ENCODE measurements at places on chromosomes 12 and 14. TPM values are rescaled to one million over a fixed set of nuclear protein-coding genes. Genes with fewer than 3 reads are reported as not detected.

PCNX4 gene
- 78.5 TPM for total RNA-seq

PUS7L gene
- total RNA-seq, result 23.4 TPM

CCDC196 gene
- total RNA-seq, result not detected

CMKLR1 gene
- not detected for total RNA-seq

COCH gene
- total RNA-seq, result 27.8 TPM

IFI27 gene
- total RNA-seq, result 2.5 TPM

ESPL1 gene
- total RNA-seq, result 12.3 TPM

TC2N gene
- total RNA-seq, result 13.0 TPM

KRT80 gene
- total RNA-seq, result 36.0 TPM

DNA sequence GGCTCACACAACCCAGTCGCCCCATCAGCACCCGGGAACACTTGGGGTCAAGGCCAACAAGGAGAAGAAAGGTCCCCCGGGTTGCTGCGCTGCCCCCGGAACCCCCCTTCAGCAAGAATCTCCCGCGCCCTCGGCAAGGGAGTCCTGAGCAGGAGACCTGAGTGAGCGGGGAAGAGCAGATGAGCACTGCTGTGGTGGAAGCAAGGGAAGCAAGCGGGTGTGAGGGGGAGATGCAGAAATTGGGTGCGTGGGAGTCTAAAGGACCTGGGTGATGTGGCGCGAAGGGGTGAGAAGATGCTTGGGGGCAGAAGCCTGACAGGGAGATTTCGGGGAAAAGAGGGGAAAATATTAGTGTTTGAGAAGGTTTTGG is 105.5 kb upstream of the PRB2 start:
- no peak for DNase-seq

DNA sequence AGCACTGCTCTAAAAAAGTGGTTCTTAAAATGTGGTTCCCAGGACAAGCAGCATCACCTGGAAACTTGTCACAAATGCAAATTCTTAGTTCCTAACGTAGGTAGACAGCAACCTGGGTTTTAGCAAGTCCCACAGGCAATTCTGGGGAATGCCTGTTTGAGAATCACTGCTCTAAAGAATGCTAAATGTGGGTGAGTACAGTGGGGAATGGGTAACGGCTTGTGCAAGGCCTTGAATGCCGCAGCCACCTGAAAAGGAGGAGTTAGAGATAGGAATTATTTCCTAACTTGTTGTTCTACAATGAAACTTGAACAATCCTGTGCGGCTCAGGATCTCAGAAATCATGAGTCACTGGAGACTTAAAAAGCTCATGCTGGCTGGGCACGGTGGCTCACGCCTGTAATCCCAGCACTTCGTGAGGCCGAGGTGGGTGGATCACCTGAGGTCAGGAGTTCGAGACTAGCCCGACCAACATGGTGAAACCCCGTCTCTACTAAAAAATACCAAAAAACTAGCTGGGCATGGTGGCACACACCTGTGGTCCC is 34.9 kb downstream of the GNS start:
- DNase-seq, result no peak

DNA sequence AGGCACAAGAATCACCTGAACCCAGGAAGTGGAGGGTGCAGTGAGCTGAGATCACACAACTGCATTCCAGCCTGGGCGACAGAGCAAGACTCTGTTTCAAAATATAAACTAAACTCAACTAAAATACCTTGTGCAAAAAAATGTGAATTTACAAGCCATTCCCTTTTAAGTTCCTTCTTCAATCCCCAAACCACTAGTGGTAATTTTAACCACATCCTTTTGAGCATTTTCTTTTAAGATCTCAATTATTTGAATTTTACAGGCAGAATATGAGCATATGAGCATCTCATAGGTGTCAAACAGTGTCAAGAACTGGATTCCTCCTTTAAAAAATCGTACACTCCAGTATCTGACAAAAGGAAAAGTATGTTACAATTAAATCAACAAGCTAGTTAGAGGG is 57.0 kb upstream of the NPFF start:
- no peak for DNase-seq

GRCh38 chr12:63961048-63961447 is 116.5 kb downstream of the SRGAP1 start:
- no peak for DNase-seq

- DNase-seq, result peak; percentile 42
Measured at GRCh38 chr12:120453977-120454376, 7.7 kb downstream of the GATC start.

DNA sequence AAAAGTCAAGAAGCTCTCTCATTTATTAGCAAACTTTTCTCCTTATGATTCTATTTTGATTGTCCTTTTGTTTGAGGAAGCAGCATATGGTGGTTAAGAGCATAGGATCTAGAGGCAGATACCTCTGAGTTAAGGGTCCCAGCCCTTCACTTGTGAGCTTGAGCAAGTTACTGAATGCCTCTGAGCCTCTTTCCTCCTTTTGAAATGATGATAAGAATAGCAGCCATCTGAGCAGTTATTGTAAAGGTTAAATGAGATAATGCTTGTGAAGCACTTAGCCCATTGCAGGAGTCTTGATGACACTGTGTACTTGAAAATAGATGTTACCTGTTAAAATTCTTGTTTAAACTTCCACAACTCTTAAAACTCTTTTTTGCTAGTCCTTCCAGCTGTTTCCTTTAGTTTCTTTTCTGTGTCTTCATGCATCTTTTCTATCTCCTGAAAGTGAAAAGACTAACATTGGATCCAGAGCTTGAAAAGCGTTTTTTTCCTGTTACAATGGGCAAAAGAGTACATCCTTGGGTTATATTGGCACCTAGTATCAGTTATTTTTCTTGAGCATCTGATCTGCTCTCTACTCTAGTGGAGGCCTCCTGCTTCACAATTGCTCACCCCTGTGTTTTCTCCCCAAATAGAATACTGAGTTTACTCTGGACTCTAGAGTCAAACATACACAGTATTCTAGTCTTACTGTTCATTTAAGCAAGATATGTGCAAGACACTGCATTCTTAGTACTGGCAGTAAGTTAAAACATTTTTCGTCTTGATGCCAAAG is 3.1 kb downstream of the HIF1A start:
- no peak for DNase-seq

GRCh38 chr14:35213869-35214387 is 78.3 kb upstream of the PSMA6 start:
- DNase-seq, result peak; percentile 23

GRCh38 chr12:14043776-14044175 is 62.4 kb upstream of the GRIN2B start:
- no peak for DNase-seq

DNA sequence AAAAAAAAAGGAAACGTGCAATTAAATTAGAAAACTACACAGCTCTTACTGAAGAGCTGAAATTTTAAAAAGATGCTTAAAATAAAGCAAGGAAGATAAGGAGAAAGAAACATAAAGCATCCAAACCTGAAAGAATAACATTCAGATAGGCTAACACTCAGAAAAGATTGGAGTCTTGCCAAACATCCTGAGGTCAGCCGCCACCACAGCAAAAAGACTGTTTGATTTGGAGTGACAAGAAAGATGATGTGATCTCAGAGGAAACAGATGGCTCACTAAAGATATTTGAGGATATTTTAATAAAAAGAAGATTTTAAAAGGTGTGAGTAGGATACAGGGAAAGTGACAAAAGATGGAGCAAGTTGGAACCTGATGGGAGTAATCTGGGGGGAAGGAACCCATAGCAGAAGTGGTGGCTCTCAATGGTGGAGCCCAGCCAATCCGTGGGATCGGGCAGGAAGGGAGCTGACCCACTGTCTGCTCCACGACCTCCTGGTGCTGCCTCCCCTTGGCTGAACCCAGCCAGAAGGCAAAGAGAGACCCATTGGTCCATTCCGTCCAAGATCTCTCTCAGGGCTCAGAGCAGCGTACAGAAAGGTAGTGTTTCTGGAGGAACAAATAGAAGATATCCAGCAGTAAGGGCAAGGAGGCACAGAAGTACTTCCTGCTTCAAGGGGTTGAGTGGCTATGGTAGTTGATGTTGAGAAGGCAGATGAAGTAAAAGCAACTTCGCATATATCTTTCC is 469.6 kb downstream of the RGS6 start:
- DNase-seq, result no peak

DNA sequence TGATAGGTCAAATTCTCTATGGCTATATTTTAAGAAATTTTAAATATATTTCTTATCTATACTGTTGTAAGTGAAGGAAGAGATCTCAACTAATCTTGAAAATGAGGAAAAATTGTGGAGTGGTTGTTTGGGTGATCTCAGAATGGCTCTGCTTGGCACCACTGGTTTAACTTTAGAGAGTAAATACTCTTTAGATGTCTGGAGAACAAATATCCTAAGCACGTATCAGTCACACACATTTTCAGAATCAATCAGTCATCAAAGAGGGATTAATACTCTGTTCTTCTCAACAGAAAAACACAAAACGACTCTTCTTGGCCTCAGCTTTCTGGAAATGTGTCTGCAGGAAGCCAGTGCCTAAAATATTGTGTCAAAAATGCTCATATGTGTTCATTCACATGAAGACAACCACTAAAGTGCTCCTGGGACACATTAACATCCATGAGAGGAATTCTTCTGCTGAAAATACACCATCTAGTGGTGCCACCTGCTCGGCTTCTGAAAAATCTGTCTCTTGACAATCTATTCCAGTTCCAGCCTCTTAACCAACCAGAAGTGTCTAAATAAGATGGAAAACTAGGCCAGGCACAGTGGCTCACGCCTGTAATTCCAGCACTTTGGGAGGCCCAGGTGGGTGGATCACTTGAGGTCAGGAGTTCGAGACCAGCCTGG is 81.1 kb upstream of the CCDC198 start:
- DNase-seq, result no peak

GRCh38 chr12:100455896-100456295 is 17.8 kb upstream of the NR1H4 start:
- no peak for DNase-seq

DNA sequence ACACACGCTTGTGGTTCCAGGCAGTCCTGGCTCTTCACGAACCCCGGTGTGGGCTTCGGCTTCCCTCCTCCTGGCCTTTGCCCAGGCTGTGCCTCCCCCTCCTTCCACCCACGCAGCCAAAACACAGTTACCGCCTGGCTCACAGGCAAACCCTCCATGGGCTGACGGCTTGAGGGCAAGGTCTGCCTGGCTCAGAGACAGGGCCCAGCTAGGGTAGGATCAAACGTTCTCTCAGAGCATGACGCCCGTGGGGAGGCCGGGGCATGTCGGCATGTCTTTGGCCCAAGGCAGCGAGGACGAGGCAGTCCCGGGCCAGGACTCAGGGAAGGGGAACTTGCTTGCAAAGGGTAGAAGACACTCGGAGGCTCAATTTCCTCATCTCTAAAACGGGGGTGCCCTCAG is 2.1 kb downstream of the SLC25A47 start:
- no peak for DNase-seq

DNA sequence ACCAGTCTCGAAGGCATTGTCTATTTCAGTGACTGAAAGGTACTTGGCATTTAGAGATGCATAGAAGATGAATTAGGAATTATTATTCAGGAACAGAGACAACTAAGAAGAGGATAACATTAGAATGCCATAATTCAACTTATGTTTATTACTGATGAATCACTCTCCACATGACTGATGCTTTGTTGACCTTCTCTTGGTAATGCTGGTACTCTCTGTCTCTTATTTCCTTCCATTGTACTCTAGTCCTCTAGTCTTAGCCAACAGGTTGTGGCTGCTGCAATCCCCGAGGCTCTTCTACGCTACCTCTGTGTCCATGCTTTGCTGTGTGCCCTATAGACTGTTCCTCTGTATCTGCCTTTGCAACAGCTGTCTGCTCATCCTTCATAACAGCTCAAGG is 652.9 kb downstream of the NRXN3 start:
- no peak for DNase-seq

GRCh38 chr12:30980955-30981662 is 54.6 kb downstream of the TSPAN11 start:
- DNase-seq, result no peak

GRCh38 chr14:24232645-24233537 is at the start of gene GMPR2:
TSS of gene GMPR2 (plus strand) at chr14:24232929. CDS start at chr14:24233254, 325 bp downstream.
- no peak for DNase-seq

- peak; percentile 38 for DNase-seq
Measured at GRCh38 chr12:44875954-44876543, at the start of gene NELL2. TSS of gene NELL2 (minus strand) at chr12:44876315. CDS start at chr12:44875869, 446 bp downstream.

GRCh38 chr12:87861791-87862190 is 167.4 kb downstream of the C12orf50 start:
- no peak for DNase-seq

DNA sequence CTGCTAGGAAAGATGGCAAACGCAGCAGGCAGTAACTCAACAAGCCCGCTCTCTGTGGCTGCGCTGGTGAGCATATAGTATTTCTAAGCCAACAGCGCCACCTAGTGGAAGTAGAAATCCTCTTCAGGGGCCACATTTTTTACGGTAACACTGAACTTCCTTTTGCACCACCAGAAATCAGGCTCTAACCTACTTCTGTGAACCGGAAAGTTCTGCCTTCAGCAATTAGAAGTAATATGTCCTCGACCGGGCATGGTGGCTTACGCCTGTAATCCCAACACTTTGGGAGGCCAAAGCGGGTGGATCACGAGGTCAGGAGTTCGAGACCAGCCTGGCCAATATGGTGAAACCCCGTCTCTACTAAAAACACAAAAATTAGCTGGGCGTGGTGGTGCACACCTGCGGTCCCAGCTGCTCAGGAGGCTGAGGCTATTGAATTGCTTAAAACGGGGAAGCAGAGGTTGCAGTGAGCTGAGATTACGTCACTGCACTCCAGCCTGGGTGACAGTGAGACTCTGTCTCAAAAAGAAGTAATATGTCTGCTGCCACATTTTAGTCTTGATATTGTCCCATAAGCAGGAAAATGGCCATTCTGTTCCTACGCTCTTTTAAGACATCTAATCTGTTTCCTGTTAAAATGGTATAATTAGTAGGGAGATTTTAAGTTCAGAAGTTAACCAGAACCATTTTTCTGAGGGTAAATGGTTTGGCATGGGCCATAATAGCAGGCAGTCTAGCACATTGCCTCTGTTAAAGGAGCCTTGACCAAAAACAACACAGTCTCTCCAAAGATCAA is 26.8 kb downstream of the APOBEC1 start:
- DNase-seq, result peak; percentile 72

DNA sequence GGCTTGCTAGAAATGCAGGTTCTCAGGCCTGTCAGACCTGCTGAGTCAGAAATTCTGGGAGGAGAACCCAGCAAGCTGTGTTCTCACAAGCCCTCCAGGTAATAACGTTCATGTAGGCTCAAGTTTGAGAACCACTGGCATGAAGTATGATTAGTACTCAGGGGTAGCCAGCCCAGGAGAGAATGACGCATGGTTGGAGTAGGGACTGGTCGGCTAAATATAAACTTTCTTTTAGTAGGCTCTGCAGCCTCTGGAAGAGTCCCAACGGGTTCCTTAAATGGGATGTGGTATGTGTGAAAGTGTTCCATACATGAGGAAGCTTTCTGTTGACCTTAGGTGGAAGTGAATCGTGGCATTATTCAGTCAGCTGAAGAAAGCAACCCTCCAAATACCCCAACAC is 209.3 kb downstream of the SLC41A2 start:
- DNase-seq, result no peak

- no peak for DNase-seq
Measured at GRCh38 chr12:2312770-2313169, 260.0 kb downstream of the CACNA1C start.

GRCh38 chr12:105740970-105741725 is 397.6 kb downstream of the NUAK1 start:
- no peak for DNase-seq

DNA sequence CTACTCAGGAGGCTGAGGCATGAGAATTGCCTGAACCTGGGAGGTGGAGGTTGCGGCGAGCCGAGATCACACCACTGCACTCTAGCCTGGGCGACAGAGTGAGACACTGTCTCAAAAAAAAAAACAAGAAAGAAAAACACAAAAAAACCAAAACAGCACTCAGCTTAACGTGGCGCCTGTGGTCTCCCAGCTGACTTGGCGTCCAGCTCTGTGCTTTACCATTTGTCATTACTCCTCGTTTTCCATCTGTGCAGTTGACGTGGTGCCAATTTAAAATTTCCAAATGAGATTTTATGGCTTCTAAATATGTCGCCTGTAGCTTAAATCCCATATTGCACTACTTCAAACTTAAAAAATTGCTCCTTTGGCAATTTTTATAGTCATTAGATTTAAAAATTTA is 2.0 kb downstream of the MGP start:
- DNase-seq, result no peak
